K562 (cell line): ENCODE measurements at places on chromosomes 11 and 22. TPM values are rescaled to one million over a fixed set of nuclear protein-coding genes. Genes with fewer than 3 reads are reported as not detected.

Gene AQP11
- total RNA-seq: 0.35 and 0.58 TPM in 2 replicates

Gene TRIM3
- 6.4 and 6.8 TPM in 2 replicates for total RNA-seq

Gene OR52B2
- total RNA-seq: not detected in 2 replicates

- no peak for DNase-seq
Measured at GRCh38 chr11:66081505-66081904, 11.4 kb downstream of the PACS1 start.

DNA sequence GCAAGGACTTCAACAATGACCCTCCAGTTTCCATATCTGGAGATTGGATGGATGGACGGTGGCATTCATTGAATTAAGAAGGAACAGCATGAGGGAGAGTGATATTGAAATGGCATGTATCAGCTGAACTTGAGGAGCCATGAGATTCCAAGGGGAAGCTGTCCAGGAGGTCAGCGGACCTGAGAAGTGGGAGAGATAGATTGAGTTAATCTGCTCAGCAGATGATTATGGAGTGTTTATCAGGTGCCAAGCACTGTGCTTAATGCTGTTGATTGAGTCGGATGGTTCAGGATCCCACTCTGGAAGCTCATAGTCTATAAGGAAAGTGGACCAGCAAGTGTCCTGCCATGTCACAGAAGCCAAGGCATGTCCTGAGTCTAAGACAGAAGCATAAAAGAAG, 581.3 kb downstream of the INSC start:
- no peak for DNase-seq

GRCh38 chr11:74371269-74372052, 26.8 kb downstream of the PGM2L1 start:
- DNase-seq: no peak

DNA sequence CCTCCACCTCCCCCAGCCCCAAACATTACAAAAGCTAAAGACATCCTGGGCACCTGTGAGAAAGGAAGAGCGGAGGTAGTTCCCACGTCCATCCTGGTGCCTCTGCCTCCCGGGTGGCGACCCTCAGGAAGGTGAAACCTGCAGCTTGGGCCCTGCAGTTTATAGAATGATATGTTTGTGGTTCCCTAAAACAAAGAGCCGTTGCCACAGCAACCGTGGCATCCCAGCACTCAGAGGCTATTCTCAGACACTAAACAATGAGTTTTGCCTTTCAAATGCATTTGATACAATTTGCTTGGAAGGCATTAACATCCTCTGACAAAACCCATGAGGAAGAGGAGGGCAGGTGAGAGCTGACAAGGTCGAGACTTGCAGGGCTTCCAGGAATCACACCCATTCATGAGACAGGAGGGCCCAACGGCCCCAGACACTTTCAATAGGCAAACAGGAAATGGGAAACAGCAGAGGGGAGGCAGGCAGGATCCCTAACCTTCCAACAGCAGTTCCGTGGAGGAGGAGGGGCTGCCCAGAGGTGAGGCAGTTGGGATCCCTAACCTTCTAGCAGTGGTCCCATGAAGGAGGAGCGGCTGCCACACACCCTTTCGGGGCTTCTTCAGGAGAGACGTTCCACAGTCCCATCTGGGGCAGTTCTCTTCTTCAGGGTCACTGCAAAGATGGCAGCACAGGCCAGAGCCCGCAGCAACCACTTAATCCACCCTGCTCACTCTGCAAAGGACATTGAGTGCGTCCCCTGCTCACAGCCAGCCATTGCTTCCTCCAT, 379.2 kb downstream of the SHANK2 start:
- DNase-seq: no peak

DNA sequence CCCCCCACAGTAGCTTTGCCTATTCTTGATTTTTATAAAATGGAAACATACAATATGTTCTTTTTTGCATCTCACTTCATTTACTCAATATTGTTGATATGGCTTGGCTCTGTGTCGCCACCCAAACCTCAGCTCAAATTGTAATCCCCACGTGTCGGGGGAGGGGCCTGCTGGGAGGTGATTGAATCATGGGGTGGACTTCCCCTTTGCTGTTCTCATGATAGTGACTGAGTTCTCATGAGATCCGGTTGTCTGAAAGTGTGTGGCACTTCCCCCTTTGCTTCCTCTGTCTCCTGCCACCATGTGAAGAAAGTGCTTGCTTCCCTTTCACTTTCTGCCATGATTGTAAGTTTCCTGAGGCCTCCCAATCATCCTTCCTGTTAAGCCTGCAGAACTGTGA, 431.3 kb downstream of the MN1 start:
- DNase-seq: no peak

DNA sequence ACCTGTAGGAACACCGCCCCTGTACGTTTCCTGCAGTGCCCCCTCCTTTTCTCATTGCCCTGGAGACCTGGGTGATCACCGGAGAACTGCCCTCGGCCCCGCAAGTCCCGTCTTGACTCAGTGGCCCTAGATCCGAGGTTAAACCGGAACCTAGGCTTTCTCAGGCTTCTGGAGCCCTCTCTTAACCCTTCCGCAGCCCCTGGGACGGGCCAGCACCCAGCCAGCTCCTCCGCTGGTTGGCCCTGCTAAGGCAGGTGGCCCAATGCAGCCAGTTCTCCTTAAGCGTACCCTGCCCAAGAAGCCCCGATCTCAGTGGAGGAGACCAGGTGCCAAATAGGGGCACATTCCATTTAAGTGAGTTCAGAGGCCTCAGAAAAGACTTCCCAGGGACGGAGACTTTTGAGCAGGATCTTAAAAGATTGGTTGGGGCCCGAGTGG, 776 bp downstream of the NLRX1 start:
- DNase-seq: no peak
